ENCODE measurements at places on chromosomes 1 and 21.

DNA sequence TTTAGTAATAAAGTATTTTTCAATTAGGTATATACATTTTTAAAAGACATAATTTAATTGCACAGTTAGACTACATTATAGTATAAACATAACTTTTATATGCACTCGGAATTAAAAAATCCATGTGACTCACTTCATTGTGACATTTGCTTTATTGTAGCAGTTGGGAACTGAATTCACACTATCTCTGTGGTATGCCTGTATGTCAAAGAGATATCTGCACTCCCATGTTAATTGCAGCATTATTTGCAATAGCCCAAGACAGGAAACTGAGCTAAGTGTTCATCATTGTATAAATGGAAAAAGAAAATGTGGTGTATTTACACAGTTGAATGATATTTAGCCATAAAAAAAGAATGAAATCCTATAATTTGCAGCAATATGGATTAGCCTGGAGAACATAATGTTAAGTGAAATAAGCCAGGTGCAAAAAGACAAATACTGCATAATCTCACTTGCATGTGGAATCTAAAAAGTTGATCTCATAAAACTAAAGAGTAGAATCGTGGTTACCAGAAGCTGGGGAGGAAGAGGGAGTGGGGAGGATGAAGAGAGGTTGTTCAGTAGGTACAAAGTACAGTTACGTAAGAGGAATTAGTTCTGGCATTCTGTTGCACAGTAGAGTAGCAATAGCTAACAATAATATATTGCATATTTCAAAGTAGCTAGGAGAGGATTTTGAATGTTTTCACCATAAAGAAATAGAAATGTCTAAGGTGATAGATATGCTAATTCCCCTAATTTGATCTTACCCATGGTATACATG, 64.8 kb downstream of the DPT start:
- DNase-seq = no peak

GRCh38 chr1:1348420-1349255, 580 bp downstream of the DVL1 start:
- no peak for DNase-seq

GRCh38 chr1:36560621-36561360, 78.1 kb upstream of the CSF3R start:
- no peak for DNase-seq

GRCh38 chr1:207805841-207806421, 54.1 kb downstream of the CD46 start:
- no peak for DNase-seq

- no peak for DNase-seq
Observed at GRCh38 chr1:44672961-44673674, 1.2 kb downstream of the TMEM53 start.

DNA sequence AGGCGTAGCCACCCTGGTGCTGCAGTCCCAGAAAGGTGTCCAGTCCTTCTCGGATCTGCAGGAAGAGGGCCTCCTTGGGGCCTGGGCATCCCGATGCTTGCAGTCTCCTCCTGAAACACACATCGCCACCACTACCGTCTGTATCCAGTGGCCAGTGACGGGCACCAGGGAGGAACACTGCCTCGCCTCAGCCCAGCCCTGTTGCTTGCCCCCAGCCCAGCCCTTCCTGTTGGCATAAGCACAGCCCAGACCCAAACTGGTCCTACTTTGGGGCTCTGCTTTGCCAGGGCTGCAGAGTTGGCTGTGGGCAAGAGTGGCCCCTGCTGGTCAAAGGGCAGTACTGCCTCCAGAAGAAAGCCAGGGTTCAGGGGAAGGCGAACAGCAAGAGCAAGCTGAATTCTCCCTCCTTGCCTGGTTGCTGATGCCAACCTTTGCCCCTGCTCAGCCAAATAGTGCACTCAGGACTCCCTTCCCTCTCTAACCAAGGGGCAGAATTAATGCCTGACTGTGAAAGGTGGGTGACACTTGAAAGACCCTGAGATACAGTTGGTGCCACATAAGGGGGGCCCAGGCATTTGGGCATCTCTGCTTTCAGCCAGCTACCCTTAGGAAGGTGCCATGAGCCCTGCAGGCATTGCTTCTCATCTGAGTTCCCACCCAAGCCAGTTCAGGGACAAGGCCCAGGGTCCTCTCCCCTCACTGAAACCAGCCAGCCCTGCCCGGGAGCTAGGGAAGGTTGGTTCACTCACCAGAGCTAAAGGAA, 11.1 kb upstream of the ARHGEF2 start:
- no peak for DNase-seq

GRCh38 chr1:90782046-90782445, 64.9 kb upstream of the BARHL2 start:
- no peak for DNase-seq

Measured in vagina (tissue), 2 donors.